Urinary bladder (tissue), 4 donors: ENCODE measurements at places on chromosomes 16 and 17. TPM values are rescaled to one million over a fixed set of nuclear protein-coding genes. Genes with fewer than 3 reads are reported as not detected.

TBC1D28 gene
- total RNA-seq: not detected

KRTAP17-1 gene
- total RNA-seq: not detected

GRCh38 chr17:2853283-2854142 lies 57.3 kb downstream of the RAP1GAP2 start:
- no peak for DNase-seq

GRCh38 chr16:86768228-86768791 lies 190.0 kb downstream of the FOXL1 start:
- DNase-seq: no peak

GRCh38 chr17:72661116-72661944 lies 431.2 kb downstream of the SLC39A11 start:
- DNase-seq: peak; percentile 67

DNA sequence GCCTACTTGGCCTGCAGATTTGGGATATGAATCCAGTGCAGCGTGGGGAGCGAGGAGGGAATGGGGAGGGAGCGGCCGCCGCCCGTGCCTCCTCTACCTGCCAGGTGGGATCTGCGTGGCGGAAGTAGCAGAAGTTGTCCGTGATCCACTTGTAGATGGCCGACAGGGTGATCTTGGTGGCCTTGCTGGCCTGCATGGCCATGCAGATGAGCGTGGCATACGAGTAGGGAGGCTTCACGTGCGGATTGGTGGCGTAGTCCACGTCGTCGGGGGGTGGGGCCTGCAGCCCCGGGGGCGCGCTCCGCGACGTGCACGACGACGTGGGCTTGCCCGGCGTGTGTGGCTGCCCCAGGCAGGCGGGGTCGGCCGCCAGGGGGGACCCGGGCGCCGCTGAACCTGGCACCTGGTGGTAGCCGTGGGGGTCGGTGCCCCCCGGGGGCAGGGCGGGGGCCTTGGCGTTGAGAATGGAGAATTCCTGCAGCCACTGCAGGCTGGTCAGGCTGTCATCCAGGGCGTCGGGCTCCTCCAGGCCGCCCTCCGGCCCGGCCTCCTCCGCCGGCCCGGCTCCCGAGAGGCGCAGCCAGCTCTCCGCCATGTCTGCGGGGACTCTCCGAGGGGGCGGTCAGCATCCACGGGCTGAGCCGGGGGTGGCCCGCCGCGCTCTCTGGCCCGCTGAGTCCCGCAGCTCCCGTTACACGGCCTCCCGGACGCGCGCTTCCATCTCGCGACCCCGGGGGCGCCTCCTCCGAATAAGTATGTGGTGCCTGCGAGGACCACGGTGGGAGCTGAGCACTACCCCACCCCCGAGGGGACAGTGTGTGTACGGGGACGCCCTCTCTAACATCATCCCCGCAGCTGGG lies 1.0 kb downstream of the FOXJ1 start:
- no peak for DNase-seq

GRCh38 chr17:80760511-80760911 lies 215.9 kb downstream of the RPTOR start:
- no peak for DNase-seq
